ENCODE measurements at places on chromosomes 1 and 21.

- DNase-seq: no peak
Measured at GRCh38 chr1:46569884-46570725, 18.7 kb upstream of the KNCN start.

DNA sequence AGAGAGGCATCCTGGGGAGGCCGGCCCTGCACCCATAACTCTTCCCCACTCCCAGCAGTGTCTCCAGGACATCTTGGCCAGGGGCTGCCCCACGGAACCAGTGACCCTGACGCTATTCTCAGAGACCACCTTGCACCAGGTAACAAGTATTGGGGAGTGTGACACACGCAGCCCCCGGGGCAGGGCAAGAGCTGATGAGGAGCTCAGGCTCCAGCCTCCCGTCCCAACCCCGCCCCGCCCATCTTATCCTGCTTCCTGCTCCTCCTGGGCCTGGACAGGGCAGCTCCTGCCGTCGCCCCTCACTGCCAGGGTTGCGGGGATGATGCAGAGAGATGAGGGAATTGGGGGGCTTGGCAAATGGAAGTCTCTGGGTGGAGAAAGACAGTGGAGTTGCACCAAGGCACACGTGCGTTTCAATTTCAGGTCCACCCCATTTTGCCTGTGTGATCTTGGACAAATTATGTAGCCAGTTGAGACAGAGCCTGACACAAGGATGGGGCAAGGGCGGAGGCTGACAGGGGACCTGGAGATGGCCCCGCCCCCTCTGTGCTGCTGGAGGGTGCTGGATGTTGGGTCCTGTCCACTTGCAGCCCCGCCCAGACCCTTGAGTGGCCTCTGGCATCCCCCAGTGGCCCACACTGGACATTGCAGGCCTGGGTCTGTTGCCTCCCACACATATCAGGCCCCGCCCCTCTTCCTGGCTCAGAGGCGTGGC lies 10.7 kb downstream of the CLCNKA start:
- DNase-seq: peak; percentile 84

GRCh38 chr1:154843636-154844296 lies 26.3 kb downstream of the KCNN3 start:
- no peak for DNase-seq

- peak; percentile 79 for DNase-seq
Measured at GRCh38 chr1:46516200-46516950, 26.7 kb downstream of the DMBX1 start.

- DNase-seq: no peak
Measured at GRCh38 chr1:183925947-183926346, 111.6 kb downstream of the COLGALT2 start.

GRCh38 chr21:43979654-43980053 lies 32.5 kb upstream of the TRAPPC10 start:
- no peak for DNase-seq

GRCh38 chr1:87123610-87124009 lies 205.1 kb upstream of the LMO4 start:
- no peak for DNase-seq

DNA sequence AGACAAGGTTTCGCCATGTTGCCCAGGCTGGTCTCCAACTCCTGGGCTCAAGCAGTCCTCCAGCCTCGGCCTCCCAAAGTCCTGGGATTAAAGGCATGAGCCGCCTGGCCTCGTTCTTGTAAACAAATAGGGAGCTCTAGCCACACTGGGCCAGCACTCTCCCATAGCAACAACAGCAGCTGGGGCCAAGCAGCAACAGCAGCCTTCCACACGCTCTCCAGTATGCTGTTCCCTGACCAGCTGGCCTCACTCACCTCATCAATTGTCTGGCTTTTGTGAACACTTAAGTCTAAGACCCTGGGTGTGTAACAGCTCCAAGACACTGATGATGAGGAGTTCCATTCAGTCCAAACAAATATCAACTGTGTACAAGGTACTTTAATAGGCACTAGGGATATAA lies 16.9 kb upstream of the GLIS1 start:
- no peak for DNase-seq

DNA sequence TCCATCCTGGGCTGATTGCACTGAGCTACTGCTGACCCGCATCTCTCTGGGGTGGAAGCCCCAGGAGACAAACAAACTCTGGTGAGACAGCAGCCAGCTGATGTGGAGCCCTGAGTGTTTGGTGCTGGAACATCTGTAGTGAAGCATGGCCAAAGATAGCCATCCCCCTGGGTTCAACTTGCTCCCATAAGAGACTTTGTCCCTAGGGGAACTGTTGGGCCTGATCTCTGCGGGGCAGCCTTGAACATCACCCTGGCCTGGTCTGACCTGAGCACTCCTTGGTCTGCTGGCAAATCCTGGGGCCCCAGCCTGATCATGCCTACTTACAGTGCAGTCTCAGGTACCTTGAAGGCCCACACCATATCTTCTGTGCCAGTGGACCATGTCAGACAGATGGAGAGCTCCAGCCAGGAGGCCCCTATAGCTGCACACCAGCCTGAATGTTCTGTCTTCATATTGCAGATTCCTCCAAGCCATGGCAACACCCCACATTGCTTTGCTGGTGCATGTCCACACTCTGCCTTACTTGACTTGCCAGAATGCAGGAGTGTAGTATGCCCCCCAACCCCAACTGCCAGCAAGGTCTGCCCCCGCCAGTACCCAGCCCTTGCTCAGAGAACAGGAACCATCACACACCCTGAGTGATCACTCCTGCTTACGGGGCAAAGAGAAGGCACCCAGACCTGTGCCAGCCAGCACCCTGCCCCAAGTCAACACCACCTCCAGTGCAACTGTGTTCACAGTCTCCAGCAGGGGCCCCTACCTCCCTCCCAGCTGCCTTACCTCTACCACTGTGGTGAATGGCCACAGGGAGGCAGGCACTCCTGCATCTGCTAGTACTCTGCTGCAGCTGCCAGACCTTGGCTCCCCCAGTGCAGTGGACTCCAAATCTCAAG lies 690.5 kb upstream of the NR5A2 start:
- DNase-seq: no peak

DNA sequence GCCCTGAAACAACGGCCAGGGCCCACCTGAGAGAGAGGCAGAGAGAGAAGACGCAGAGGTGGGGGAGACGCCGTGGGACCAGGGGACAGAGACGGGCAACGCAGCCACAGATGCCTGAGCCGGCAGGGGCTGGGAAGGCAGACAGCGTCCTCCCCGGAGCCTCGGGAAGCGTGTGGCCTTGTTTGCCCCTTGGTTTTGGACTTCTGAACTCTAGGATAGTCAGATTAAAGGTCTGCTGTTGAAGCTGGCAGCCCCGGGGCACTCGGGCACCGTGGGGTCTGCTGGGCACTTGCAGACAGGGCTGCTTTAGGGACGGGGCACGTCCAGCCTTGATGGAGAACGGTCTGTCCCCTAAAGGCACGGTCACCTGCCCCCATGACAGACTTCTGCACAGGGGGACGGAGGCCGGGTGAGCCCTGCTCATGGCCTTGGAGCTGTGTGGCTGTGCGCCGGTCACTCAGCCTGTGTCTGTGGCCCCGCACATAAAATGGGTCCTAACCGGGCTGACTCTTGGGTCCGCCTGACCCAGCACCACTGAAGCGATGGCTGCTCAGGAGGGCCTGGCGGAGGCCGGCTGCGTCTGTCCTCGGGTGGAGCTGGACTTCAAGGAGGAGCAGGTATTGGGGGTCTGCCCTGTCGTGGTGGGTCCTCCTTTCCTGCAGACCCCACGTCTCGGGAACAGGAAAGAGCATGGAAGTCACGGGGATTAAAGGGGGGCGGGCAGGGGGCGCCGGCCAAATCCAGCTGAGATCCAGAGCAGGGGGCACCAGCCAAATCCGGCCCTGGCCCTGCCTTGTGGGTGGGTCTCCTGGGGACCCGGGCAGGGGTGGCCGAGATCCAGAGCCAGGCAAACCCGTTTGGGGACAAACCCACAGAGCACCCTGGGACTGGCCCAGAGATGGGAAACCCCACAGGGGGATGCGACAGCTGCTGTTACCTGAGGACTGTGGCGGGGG lies 9.6 kb upstream of the RNF223 start:
- no peak for DNase-seq

DNA sequence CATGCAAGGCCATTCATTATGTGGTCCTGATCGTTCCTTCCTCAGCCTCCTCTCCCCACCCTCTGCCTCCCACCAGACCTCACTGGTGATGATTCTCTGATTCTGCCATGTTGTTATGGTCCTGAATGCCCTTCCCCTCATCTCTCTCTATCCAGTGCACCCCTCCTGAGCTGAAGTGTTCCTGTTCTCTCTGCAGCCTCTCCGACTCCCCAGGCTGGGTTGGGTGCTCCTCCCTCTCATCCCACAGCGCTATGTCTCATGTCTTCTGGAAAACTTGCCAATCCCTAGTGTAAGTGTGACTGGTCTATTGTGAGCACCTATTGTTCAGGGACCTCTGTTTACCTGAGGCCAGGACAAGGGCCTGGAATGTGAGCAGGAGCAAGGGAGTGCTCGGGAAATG lies 11.1 kb upstream of the PEF1 start:
- no peak for DNase-seq

DNA sequence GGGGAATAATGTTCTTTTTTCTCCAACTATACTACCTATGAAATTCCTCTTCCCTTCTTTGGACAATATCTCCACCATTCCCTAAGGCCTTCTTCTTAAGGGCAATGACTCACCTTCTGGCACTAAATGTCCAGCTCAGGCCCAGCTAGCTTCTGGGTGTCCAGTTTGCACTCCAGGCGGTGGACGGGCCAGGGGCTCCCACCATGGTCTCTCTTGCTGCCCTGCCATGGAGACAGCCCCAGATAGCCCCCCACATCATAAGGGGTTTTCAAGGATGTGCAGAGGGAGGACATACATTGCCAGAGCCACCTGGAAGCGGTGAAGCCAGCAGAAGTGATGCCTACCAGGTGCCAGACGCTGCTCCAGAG lies 43.8 kb downstream of the C1orf198 start:
- DNase-seq: no peak

Data from hematopoietic multipotent progenitor cell treated with erythropoietin and hydrocortisone succinate and interleukin-3 and kit ligand, for 8 days (in vitro differentiated cells).